Stimulated activated CD8-positive, alpha-beta memory T cell treated with anti-CD3 and anti-CD28 coated beads, Interleukin-4, amount 100 ng/mL, for 48 hours (primary cell): ENCODE measurements at places on chromosomes 6 and 20.

DNA sequence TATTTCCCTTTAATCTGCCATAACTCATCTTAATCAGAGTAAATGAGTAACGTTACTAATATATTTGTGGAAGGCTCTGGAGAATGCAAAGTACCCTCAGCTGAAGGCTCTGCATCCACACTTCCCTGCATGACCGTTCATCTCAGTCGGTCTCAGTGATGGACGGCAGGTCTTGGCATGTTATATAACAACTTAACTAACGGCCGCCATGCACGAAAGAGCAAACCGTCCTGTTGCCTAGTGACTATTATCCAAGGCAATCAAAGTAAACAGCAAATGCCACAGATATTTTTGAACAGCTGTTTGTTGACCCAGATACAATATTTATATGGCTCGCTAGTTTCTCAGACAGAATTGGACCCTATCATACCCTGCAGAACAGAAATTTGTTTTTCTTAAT, 194.9 kb upstream of the SMLR1 start:
- DNase-seq = no peak

DNA sequence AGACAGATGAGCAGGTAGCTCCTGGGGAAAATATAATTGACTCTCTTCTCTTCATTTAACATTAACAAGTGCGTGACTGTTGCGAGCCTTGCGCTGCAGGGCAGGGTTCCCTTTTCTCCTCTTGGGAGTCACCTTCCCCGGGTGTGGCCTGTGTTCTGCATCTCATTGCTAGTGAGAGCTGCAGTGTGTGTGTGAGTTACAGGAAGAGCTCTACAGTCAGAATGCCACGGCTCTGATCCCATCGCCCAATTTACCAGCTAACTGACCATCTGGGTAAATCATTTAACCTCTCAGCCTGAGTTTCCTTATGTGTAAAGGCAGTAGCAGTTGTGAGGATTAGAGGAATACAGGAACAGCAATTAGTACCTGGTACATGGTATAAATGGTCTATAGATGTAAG, 106.8 kb upstream of the NUP153 start:
- no peak for DNase-seq

GRCh38 chr6:147639279-147639678, 130.8 kb downstream of the SAMD5 start:
- DNase-seq = no peak

DNA sequence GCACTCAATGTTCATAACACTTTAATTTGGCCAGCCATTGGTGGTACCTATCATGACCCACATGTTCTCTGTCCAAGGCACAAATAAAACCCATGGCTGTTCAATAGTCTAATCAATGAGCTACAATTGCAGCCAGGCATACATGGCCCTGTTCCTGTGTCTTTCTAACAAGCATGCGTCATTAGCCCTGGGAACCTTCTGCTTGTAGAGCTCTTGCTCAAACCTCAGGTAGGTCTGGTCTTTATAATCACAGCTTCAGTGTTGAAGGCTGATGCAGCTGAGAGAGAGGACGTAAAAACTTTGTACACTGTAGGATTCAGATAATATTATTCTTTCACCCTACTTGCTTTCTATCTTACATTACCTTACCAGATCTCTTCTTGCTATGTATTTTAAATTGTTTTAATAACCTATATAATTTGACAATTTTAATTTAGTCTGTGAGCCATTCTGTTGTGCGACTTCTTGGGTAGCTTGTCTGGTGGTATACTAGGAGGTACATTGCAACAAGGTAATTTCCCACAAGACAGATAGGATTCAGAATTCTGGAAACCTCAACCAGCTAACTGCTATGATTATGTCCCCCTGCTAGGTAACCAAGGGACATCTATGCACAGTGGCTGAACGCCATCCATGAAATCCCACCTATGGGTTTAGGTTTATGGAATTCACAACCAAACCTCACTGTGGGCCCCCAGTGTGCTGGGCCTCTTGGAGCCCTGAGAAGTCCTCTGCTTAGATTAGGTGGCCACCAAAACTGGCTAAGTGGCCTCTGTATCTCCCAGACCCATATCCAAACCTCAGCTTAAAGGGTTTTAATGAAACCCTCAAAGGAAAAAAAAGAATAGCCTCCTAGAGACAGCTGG, 55.4 kb upstream of the RIPOR2 start:
- DNase-seq = no peak

GRCh38 chr6:87645080-87645479, 55.1 kb downstream of the ORC3 start:
- DNase-seq = no peak

DNA sequence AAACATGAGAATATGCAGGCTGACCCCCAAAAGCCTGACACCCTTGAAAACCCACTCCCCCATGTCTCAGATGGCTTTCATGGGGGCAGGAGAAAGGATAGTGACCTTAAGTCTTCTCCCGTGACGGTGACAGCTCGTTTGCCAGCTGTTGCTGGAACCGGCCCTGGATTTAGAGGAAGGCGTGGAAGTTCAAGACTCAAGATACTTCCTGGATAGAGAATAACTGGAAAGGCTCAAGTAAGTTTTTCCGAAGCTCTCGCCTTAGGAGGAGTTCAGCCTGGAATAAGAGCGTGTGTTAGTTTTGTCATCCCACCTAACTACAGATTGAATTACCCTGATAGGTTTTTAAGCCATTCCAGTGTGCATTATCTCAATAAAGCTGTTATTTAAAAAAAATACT, 11.6 kb upstream of the MTG2 start:
- DNase-seq = no peak

- DNase-seq = no peak
These were observed 105.3 kb upstream of the CDYL start for GRCh38 chr6:4670824-4671409.

GRCh38 chr6:134757911-134758361, 192.0 kb downstream of the ALDH8A1 start:
- DNase-seq = no peak

DNA sequence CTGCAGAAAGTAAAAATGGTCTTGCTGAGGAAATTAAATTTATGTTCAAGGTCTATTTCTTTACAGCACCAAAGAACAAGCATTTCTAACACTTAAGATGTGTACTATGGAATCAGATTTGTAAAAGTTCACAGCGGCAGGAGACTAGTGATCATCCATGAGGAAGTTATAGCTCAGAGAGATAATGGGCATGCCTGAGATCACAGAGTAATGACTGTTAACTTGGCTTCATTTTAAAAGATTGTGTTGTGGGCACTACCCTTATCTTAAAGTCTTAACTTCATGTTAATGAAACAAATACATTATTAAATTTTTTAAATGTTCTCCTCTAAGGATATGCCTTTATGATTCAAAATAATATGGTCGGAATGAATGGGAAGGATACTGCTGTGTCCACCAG, 168.6 kb downstream of the GMPR start:
- DNase-seq = no peak

GRCh38 chr6:56709650-56710049, 67.0 kb upstream of the DST start:
- DNase-seq = no peak

- peak; percentile 86 for DNase-seq
These were observed 45.3 kb downstream of the SMLR1 start for GRCh38 chr6:130872250-130873095.

- no peak for DNase-seq
These were observed 38.4 kb upstream of the TBXT start for GRCh38 chr6:166206066-166206465.

DNA sequence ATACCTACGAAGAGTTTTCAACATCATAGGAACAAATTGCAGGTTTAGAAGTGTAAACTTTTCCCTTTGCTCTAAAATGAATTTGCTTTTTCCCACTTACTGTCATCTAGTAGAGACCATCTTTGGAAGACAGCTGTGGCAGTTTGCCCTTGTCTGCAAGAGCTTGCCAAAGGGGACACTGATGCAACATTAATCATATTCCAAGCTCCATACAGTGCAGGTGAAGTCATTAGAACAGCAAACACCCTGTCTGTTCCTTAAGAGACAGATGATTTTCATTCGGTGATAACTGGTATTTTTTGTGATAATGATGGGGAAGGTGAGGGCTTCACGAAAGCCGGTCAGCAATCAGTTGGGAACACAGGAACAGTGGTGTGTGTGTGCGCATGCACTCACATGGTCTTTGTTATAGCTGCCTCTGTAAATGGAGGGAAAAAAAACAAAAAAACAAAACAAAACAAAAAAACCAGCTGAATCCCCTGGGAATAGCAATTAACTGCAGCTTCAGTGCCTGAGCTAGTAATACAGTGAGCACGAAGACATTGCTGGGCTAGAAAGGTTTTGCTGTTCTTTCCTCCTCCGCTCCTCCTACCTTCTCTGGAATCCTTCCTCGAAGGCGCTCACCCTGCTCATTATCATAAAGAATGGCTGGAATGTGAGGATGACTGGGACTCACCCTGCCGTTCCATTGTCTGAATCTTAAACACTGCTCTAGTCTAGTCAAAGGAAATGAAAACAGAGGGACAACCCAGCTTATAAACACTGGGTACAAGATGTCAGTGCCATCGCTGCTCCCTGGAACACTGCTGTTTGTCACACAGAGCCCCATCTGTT, 35.2 kb upstream of the KIF13A start:
- no peak for DNase-seq

GRCh38 chr6:61887423-61887822, 398.6 kb downstream of the KHDRBS2 start:
- DNase-seq = no peak
